GM20000 (cell line): ENCODE measurements at places on chromosomes 4 and X.

DNA sequence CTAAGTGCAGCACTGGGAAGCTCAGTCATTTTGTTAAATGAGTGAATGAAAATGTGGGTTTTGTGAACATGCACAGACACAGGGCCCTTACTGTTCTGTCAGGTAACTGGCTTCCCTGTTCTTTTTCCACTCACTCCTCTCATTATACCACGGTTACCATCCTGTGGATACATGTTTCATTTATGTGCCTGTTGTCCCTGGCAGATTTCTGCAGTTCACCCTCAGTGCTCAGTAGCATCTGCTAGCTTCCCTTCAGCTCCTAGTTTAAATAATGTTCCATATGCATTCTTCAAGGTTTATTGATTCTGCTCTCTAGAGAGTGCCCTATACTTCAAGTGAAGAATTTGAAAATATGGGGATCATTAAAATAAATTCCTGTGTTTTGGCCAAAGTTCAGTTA lies 1634.3 kb upstream of the ADGRL3 start:
- DNase-seq: no peak

DNA sequence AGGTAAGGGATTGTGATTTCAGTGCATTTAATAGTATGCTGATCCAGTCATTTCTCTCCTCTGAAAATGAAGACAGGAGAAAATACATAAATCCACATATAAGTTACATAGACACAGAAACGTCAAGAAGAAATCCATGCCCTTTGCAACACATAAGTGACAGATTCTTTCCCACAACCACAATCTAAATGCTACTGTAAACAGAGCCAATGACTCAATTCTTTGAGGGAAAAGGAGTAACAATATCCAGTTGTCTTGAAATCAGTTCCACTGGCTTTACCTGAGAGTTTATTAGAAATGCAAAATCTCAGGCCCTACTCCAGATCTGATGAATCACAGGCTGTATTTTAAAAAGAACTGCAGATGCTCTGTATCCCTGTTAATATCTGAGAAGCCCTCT lies 66.4 kb downstream of the ARAP2 start:
- DNase-seq: no peak

GRCh38 chrX:49761481-49761880 lies 65.7 kb upstream of the PAGE1 start:
- peak; percentile 16 for DNase-seq

- no peak for DNase-seq
Measured at GRCh38 chr4:83692028-83692427, 156.1 kb downstream of the GPAT3 start.

- peak; percentile 11 for DNase-seq
Measured at GRCh38 chr4:105637408-105638176, 70.9 kb downstream of the INTS12 start.

DNA sequence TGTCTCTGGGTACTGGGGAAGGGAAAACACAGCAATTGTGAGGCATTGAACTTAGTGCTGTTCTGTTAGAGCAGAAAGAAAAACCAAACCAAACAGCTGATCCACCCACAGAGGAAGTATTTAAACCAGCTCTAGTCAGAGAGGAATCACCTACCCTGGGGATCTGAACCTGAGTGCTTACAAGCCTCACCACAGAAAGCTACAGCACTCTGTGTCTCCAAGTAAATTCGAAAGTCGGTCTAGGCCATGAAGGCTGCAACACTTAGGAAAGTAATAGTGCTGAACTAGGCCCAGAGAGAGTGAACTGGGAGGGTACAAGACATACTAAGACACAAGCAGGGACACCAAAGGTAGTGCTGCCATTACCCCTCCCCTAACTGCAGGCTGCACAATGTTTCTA lies 142.2 kb upstream of the CXorf51A start:
- DNase-seq: no peak

- DNase-seq: peak; percentile 5
Measured at GRCh38 chrX:25523574-25524540, 508.1 kb upstream of the ARX start.

DNA sequence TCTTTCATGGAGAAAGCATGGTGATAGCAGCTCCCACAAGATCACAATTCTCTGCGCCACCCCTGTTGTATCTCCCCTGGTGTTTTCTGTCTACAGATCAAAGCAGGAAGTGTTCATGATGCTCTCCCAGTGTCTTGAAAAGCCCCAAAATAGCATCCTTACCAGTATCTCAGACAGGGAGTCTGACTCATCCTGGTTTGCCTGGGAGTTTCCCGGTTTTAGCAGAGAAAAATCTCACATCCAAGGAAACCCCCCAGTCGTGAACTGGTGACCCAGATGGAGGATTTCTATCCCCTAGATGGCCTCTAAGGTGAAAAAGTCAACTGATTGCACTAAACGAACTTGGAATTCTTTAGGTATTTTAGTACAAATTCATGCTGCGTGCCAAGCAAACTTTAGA lies 64.3 kb upstream of the NR0B1 start:
- no peak for DNase-seq

DNA sequence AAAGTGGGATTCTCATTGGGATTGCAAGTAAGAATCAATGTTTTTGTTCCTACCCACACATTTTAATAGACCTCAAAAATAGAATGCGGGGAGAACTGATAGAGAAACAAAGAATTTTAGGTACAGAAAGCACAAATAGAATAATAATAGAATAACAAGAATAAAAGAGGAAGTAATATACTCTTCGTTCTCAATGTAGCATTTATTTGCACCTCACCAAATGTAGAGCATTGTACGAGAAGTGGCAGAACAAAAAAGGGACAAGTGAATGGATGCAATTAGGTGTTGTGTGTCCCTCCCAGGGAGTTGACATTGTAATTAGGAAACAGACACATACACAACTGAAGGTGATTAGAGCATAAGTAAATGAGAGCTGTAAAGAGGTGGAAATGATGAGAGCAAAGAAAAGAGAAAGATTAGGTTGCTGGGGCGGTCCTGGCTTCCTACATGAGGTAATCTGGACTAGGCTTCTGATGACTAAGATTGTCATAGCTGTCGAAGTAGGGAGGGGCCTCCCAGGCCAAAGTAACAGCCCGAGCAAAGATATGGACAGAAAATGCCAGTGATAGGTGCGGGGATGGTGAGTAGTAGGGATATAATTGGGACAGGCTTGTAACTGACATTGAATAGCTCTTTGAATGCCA lies 10.4 kb downstream of the RAB9A start:
- peak; percentile 47 for DNase-seq

GRCh38 chr4:143555676-143556075 lies 42.2 kb downstream of the SMARCA5 start:
- DNase-seq: no peak

DNA sequence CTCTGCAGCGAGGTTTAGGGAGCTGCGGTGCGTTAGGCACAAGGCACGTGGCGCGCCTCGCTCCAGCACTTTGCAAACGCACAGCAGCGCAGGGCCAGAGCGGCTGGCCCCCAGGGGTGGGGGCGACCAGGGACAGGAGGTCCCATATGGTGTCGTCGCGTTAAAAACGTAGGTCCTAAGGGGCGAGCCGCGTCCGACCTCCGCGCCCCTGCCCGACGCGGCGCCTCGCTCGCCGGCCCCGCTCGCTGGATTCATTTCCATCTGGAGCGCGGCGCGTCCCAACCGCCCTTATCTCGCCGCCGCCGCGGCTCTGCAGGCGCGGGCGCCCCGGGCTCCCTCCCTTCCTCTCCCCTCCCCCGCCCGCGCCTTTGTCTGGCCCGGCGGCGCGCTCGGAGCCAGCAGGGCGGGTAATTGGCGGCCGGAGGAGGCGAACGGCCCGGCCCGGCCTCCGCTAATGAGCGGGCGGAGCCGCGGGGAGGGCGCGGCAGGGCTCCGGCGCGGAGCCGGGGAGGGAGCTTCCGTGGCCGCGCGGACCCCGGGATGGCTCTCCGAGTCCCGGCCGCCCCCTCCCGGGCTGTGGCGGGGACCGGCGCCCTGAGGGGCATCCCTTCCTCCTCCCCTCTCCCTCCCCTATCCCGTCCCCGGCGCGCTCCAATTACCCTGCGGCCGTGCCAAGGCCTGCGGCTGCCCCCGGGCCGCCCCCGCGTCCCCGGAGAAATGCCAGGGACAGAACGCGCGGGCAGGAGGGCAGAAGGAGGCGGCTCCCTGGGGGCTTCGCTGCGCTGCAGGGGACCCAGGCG lies 409.0 kb downstream of the BCOR start:
- DNase-seq: peak; percentile 30

DNA sequence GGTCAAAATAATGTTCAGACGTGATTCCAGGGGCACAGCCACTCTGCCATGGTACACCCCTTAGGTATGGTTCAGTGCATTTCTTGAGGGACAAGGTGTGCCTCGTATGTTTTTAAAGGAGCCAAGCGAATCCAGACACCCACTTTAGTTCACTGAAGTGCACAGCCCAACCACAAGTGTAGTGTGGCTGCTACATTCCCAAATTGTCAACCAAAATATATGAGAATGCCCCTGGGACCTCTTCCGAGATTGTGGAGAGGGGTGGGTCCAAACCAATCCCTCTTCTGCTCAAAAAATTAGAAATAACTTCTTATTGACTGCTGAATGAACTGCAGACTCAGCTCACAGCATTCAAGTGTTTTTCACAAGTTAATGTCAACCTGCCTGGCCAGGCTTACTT lies 7.4 kb upstream of the BRS3 start:
- no peak for DNase-seq

- no peak for DNase-seq
Measured at GRCh38 chr4:24611575-24611974, 27.2 kb upstream of the DHX15 start.

GRCh38 chr4:127667772-127668171 lies 35.0 kb downstream of the INTU start:
- no peak for DNase-seq

GRCh38 chr4:169246279-169246678 lies 24.5 kb downstream of the SH3RF1 start:
- DNase-seq: no peak

DNA sequence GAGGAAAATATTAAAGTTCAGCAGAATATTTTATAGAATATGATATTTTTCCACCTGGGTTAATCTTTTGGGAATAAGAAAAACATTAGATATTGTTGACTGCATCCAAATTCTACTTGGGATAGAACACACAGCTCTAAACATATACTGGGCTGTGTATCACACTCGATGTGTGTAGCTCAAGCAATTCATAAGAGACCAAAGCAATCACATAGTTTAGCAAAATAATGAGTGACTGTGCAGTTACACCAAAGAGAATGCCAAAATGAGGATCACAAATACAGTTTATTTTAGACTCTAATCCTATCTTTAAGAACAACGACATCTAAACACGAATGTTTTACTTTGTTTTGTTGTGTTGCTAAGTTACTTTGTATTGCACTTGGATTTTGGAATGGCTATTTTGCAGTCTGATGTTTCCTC lies 101.2 kb downstream of the CBR4 start:
- DNase-seq: no peak

DNA sequence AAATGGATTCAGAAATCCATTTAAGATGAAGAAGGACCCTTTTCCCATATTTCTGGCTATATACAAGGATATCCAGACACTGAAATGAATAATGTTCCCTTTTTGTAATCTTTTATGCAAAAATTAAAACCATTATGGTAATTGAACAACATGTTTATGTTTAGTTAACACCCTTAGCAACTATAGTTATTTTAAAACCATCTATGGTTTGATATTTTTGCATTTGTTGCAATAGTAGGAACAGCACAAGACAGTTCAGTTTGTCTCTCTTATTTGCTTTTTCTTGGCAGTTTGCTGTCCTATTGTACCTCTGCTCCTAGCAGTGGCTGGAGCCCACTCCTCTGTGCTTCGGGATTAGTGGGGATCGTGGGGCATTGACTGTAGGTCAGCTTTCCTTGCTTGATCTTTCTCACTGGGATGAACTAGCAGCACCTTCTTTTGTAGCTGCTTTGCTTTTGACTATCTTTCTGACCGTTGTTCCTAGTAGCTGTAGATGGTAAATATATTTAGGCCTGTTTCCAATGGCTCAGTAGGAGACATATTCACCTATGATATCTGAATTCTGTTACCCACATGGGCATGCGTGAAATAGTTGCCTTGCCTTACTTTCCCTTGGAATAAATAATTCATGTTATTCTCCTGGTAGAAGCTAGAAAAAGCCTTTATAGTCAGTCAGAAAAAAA lies 12.8 kb downstream of the HTT start:
- DNase-seq: no peak

- DNase-seq: peak; percentile 85
Measured at GRCh38 chr4:1356181-1356998, 9.4 kb downstream of the UVSSA start.

DNA sequence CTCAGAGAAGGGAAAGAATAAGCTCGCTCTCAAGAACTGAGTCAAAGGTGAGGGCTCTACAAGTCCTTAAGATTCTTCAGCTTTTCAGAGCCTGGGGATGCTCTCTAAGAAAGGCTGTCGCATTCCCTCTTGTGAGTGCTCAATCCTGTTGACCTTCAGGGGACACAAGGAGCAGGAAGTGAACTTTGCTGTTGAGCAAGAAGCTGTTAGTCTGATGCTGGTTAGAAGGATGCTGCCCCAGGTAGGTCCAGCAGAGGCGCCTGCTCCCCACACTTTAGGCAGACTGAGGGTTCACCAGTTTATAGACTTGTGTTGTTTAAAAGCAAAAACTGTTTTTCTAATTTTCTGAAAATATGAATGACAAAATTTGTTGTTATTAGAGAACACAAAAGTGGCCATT lies 125.4 kb upstream of the SPOCK3 start:
- DNase-seq: no peak

DNA sequence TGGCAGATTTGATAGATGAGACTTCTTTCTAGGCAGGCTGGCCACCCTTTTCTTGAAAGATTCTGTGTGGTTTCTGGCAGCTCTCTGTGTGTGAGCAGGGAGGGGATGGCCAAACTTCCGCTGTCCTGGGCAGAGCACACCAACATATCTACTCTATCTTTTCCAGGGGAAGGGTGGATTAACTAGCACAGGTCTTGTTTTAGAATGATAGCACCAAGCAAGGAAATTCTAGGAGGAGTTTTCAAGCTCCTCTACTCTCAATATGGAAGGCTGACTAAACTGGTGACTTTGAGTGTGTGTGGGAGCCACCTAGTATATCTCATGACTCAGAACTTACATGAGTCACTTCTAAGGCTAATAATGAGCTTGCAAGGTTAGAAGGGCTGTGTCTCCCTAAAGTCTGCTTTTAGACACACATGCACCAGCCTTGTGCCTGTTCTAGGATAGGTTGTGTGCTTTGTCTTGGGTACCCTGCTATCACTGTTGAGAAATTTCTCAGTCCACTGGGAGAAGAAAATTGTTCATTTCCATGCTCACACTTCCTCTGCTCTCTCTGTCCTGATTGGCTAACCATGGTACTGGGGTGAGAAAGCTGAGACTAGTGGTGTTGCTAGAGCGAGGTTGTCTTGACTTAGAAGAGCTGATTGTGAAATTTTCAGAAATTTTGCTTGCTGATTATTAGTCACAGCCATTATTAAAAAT lies 72.9 kb downstream of the YIPF6 start:
- peak; percentile 22 for DNase-seq

- DNase-seq: no peak
Measured at GRCh38 chrX:18441780-18442367, 16.5 kb downstream of the CDKL5 start.

DNA sequence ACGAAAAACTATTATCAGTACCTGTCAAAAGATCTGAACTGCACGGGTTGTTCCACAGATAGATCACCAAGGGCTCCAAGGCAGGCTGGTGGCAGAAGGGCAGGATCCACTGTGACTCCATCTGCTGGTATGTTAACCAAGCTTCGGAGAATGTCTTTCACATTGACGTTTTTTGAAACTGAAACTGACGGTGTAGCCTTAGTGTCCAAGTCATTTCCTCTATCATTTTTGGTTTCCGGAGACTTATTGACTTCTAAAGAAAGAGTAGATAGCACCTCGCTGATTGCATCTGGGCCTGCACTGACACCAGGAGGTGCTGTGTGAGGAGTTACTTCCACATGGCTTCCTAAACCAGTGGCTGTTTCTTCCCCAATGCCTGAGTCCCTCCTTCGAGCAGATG lies 186.9 kb downstream of the LRBA start:
- DNase-seq: peak; percentile 55

- peak; percentile 15 for DNase-seq
Measured at GRCh38 chrX:38627683-38628082, 66.3 kb downstream of the TSPAN7 start.
